Activated naive CD4-positive, alpha-beta T cell treated with Interleukin-2 at 50 U/mL for 16 hours (primary cell): ENCODE measurements at places on chromosomes 2 and 18.

- no peak for DNase-seq
Observed at GRCh38 chr18:61929881-61930640, 37.3 kb upstream of the RNF152 start.

DNA sequence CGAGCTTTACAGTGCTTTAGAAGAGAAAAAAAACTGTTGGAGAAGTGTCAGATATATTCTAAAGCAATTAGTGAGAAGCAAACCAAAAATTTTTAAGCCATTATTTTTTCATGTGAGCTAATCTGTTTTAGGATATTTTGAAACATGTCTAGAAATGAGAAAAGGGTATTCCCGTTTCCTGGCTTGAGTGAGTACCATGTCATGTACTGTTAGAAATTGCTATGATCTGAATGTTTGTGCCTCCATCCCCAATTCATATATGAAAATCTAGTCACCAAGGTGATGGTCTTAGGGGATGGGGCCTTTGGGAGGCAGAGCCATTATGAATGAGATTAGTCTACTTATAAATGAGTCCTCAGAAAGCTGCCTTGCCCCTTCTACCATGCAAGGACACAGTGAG lies 493.3 kb upstream of the GCFC2 start:
- DNase-seq = no peak

DNA sequence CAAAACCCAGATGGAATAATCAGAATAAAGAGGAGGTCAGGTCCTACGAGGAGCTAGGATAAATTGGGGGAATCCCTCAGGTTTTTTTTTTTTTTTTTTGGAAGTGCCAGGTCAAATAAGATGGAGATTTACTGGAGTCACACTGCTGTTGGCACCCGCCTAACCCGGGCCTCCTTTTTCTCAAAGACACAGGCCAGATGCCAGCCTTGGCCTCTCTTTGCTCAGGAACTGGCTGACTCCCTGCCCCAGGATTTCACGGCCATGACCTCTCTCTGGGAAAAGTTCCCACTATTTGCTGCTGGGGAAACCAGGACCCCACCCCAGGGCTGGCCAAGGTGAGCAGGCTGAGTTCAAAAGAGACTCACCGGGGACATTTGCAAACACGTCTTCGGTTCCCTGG lies 2.5 kb downstream of the CD8A start:
- no peak for DNase-seq

- no peak for DNase-seq
Observed at GRCh38 chr2:75310876-75311275, 111.6 kb upstream of the TACR1 start.

- DNase-seq = no peak
Observed at GRCh38 chr2:231554327-231554726, 24.1 kb upstream of the NMUR1 start.

- DNase-seq = no peak
Observed at GRCh38 chr2:118237451-118237850, 149.2 kb downstream of the INSIG2 start.

DNA sequence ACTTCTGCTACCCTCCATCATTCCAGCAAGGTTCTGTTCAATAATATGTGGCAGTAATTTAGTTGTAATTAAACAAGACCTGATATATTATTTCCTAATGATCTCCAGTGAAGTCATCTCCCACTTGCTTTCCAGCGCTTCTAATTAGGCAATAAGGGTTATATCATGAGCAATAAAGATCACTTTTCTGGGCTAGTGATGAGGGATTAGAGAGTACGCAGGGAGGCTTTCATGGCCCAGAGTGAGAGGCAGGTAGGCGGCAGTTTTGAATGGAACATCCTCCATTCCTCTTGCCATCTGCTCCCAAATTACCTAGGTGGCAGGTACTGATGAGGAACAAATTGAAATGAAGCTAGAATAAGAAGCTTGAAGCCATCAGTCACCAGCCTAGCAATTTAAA lies 358.1 kb upstream of the SYT4 start:
- DNase-seq = no peak

DNA sequence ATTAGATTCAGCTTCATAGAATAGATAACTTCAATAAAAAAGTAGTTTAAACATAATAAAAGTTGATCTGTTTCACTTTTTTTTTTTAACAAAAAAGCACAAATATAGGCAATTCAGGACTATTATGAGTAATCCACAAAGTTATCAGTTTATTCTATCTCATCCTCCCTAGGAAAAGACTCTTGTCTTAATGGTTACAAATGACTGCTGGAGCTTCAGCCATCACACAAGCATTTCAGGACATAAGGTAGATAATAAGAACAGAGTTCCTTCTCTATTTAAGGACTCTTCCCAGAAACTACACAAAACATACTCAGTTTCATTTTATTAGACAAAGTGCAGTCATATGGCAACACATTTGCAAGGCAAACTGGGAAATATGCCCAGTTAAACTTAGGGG lies 357.6 kb upstream of the SETBP1 start:
- no peak for DNase-seq

GRCh38 chr2:33011941-33012340 lies 65.2 kb downstream of the LTBP1 start:
- DNase-seq = no peak

DNA sequence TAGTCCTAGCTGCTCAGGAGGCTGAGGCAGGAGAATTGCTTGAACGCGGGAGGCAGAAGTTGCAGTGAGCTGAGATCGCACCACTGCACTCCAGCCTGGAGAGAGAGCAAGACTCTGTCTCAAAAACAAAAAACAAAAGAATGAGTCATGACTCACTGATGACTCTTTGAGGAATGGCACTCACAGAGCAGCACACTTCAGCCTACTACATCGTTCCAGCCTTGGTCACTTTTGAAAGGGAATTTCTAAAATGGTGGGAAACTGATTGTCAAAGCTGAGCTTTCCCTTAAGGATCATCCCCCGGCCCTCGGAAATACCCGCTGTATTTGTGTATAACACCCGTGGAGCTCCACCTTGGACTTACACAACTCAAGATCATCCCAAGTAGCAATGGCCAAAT lies 217.3 kb upstream of the HS6ST1 start:
- no peak for DNase-seq

DNA sequence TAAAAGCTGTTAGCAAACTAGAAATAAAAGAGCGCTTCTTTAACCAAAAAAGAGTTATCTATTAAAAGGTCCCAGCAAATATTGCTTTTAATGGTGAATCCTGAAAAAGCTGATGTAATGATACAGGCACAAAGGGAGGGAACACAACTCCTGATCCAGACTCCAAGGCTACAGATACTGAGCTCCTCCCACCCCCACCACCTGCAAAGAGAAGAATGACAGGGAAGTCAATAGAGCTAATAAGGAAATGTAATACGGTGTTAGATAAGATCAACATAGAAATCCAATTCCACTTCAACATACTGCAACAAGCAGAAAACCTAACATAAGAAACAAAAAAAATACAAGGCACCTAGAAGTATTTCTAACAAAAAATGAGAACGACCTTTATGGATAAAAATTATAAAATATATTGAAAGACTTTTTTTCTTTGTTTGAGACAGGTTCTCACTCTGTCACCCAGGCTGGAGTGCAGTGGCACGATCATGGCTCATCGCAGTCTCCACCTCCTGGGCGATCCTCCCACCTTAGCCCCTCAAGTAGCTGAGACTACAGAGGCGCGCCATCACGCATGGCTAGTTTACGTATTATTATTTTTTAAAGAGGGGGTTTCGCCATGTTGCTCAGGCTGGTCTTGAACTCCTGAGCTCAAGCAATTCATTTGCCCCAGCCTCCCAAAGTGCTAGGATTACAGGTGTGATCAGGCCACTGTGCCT lies 192.2 kb downstream of the HDAC4 start:
- no peak for DNase-seq
